ENCODE measurements at places on chromosomes 3 and 15.

GRCh38 chr15:33064878-33065277, 129.6 kb downstream of the FMN1 start:
- DNase-seq = no peak

- no peak for DNase-seq
Measured at GRCh38 chr3:131796111-131796510, 238.7 kb downstream of the CPNE4 start.

- no peak for DNase-seq
Measured at GRCh38 chr3:53702776-53703530, 143.3 kb downstream of the CHDH start.

DNA sequence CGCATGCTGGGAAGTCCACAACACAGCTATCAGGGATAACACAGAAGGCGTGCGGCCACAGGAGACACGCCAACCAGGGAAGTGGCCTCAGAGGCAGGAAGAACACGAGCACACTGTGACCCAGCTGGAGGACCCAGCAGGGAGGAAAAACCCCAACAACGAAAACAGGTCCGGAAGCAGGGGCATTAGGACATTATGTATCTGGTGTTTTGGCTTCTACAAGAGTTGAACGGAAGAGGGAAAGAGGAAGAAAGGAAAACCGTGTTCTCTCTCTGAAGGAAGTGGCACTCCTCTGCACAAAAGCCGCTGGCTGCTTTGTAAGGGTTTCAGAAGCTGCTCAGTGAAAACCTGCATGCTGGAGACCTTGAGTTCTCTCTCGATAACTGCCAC, 61.8 kb downstream of the HACD2 start:
- no peak for DNase-seq

DNA sequence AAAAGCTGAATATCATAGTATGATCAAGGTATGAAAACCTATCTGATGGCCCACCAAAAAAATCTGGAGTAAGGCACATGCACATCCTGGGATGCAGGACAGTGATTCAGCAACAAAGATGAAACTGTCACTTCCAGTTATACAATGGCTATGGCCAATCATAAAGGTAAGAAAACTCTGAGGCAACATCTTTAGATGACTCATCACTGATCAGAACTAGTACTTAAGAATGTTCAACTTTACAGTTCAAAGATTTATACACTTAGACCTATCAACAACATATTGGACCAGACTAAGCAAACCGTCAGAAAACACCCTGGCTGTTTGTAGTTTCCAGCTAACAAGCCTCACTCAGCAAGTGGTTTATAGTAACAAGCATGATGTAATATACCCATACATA, 21.3 kb upstream of the PLCH1 start:
- DNase-seq = no peak

- no peak for DNase-seq
Measured at GRCh38 chr3:123282461-123282860, 80.7 kb downstream of the SEC22A start.

DNA sequence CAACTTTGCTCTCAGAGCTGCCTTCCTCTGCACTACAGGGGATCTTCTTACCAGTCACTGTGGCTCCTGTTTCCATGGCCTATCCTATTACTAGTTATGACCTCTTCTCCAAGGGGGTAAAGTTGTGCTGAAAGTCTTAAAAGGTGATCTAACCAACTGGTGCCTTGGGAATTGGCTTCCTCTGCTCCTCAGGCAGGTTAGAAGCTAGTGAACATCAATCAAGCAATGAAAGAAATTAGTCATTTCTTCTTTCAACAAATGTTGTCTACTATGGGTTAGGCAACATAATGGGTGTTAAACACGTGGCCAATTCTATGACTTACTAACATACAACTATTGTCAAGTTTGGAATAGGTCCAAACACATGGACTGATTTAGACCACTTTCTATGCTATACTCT, 571.4 kb upstream of the NAALADL2 start:
- no peak for DNase-seq

GRCh38 chr15:52284164-52284563, 11.4 kb downstream of the MYO5C start:
- no peak for DNase-seq

DNA sequence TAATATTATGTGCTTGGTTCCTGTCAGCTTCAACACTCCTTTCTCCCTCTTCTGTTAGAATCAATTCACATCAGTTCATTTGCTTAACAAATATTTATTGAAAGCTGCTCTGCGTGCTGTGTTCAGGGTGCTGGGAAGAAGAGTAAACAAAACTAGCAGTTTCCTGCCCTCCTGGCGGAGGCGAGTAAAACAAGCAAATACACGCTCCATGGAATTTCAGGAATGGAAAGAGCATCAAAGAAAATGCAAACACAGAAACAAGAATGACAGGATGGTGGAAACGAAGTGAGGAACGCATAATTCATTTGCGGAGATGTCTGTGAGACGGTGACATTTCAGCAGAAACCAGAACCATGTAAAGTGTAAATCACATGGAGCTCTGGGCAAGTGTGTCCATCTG, 49.4 kb upstream of the SPTSSB start:
- DNase-seq = no peak

- no peak for DNase-seq
Measured at GRCh38 chr3:7447197-7447769, 586.4 kb downstream of the GRM7 start.

GRCh38 chr15:90895571-90896117, 7.5 kb upstream of the MAN2A2 start:
- DNase-seq = peak; percentile 24

DNA sequence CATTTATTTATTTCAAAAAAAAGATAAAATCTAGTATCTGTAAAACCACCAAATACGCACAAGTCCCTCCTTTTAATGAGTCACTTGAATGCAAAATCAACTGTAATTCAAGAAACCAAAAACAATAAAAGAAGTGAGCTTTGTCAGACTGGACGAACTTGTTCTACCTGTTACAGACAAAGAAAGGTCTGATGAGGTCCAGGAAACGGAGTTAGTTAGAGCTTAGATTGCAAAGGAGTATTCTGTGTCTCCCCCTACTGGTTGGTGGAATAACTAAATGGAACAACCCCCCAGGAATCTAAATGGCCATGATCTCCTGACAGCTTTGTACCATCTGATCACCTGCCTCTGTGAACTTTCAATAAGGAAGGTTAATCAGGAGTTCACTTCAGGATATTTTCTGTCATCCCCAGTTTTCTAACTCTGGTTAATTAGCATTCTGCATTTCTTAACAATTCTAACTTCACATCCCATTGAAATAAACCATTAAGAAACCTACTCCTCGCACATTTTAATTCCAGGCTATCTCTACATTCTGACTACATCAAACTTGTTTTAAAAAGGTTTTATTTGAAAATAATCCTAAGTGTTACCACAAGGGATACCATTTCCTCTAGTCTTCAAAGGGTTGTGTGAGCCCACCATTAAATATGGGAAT, 333.0 kb upstream of the SATB1 start:
- peak; percentile 58 for DNase-seq

GRCh38 chr3:158777161-158777873, 24.5 kb upstream of the MFSD1 start:
- DNase-seq = no peak

DNA sequence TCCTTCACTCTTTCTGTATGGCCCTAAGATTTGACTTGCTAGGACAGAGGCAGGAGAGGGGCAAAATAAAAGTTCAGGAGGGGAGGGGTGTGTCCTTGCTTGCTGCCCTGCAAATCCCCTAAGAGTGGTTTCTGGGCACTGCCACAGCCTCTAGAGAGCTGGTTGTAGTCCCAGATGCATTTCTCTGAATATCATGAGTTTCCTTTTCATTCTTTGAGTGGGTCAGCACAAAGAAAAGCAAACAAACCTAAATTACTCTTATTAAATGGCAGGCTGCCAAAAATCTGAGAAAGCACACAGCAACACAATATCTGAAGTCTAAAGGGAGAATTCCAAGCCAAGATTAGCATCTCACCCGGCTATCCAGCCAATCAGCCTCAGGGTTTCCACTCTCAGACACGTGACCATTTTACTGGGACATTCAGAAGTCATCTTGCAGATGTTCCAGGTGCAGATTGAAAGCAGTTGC, 919.3 kb downstream of the TUSC7 start:
- DNase-seq = no peak

DNA sequence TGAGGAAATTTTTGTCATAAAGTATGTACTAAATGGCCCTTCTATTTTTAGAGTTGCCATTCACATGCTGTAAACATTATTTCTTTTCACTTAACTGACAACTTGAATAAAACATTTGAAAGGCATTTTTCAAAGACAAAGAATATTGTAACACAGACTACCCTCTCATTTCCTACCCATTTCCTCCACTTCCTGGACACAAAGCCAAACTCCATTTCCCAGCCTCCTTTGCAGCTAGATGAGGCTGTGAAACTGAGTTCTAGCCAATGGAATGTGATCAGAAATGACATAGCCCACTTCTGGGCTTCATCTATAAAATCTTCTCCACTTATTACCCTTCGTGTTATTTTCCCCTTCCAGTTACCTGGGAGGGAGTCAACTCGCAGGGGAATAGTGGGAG, 288.9 kb upstream of the DPH6 start:
- no peak for DNase-seq

- DNase-seq = no peak
Measured at GRCh38 chr15:63396152-63396928, 14.7 kb upstream of the CA12 start.

DNA sequence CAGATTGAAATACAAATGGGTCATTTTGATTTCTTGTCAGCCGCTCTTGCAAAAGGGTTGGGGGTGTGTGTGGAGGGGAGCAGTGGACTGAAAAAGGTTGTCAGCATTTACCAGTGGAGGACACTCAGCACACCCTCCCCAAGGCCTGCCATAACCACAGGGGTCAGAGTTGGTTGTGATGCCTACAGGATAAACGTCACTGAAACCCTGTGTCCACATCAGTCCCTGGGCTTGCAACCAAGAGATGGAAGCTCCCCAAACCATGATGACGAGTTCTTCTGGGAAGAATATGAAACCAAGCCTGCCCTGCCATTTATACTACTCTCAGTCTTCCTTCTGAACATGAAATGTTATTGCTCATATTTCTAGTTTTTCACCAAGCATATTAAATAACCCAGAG, 54.0 kb upstream of the UMPS start:
- DNase-seq = no peak

DNA sequence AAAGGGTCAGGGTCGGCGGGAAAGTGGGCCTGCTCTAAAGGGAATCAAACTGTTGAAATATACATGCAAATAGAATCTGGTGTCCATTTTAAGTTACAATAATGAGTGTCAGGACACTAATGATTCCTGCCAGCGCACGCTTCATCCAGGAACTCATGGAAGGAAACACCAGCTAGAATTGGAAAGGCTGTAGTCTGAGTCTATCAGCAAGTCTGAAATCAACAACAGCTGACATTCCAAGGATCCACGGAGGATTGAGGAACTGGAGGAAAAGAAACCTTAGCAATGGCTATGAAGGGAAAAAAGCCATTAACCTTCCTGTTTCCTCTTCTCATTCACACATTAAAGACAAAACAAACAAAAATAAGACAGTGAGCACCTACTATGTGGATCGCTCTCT, 1063.1 kb downstream of the NTRK3 start:
- no peak for DNase-seq

DNA sequence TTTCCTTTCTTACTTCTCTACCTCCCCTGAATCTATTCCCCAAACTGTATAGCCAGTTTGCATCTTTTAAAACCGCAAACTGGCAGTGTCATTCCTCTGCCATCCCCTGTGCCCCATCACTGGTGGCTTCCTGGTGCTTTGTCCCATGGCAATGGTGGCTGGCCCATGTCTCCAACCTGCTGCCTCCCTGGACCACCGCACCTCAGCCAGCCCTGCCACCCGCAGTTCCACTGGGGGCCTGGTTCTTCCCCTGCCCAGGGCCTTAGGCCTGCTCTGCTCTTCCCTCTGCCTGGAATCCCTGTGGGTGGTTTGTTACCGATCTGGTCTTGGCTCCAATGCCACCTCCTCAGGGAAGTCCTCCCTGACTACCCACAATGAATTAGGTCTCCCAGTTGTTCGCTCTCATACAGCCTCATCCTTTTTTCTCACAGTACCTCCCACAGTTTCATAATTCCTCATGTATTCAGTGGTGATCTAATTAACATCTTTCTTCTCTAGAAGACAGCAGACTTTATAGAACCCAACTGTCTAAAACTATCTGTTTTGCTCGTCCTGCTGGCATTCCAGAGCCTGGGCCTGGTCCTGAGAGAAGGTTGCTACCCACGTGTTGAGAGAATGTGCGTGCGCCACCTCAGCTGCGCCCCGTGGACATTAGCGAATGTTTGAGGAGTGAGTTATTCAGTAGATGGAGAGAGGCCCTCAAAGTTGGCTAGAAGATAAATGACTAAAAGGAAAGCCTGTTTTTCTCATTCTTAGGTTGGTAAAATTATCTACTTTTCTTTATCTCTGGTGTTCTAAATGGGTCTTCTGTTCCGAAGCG, 130.1 kb downstream of the DNAJB8 start:
- no peak for DNase-seq

DNA sequence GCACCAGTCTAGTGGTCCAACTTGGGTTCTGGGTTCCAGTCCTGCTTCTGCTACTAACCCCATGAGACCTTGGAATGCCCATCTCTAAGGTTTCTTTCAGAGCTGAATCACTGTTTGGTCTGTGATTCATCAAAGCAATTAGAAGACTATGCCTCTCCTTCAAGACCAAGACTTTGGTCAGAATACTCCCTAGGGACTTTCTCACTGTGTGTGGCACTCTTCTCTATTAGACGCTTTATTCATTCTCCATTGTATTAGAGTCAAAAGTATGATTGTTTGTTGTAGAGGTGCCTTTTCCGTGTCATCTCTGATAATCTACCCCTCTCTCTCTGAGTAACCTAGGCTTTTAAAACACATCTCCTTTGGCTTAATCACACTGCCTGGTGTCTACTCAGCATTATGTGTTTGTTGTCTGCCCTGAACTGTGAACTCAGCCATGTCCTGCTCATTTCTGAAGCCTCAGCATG, 90.5 kb downstream of the LPP start:
- peak; percentile 23 for DNase-seq

- no peak for DNase-seq
Measured at GRCh38 chr15:91032919-91033803, 10.8 kb upstream of the VPS33B start.

- no peak for DNase-seq
Measured at GRCh38 chr3:54056521-54056920, 65.8 kb upstream of the CACNA2D3 start.

DNA sequence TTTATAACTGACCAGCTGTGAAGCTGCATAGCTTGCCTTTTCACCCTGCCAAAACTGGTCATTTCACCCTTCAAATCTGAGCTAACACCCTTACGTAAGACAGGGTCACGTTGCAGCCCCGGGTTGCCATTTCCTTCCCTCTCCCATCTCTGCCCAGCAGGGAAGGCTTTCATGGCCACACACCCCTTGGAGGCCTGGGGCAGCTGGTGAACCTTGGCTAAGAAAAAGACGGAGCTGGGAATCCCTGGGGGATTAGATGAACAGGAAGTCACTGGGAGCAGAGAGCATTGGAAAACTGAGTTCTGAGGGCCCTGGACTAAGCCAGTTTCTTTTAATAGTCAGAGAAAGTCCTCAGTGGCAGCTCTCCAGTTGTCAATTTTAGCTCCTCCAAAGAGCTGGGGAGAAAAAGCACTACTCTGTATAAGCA, 67.8 kb downstream of the TTC23 start:
- DNase-seq = no peak

Measured in SW 1271 (cell line).